ENCODE measurements at places on chromosomes 13 and 19.

GRCh38 chr19:57338877-57339276 is 12.2 kb upstream of the ZNF304 start:
- DNase-seq = no peak

DNA sequence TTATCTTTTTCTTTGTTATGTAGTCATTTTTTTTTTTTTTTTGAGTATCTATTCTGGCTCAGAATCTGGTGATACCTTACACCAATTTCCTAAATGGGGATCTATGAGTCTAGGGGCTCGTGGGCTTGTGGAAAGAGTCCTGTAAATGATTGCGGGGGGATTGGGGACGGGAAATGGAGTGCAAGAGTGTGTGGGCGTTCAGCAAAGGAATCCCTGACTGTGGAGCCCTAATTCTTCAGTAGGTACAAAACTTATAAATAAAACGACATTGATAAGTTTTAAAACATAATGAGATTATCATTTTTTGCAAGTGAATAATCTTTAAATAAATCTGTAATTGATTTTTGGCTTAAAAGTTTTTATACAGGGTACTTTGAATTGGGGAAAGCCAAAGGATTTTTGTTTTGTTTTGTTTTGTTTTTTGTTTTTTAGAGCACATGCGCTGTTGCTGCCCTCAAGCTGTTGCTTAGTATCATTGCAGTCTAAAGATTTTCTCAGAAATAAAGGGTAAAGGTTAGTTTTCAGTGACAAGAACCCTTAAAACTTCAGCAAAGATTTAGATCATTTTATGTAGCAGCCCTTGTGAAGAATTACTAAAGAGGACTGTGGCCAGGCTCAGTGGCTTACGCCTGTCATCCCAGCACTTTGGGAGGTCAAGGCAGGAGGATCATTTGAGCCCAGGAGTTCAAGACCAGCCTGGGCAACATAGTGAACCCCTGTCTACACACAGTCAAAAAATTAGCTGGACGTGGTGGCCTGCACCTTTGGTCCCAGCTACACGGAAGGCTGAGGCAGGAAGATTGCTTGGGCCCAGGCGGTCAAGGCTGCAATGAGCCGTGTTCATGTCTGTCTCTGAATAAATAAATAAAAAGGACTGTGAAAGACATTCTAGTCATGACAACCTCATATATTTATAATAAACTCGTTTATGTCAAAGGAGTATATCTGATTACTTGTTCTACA is 1.7 kb downstream of the ERCC5 start:
- DNase-seq = peak; percentile 41

- DNase-seq = no peak
These were observed 22.9 kb downstream of the COG3 start for GRCh38 chr13:45487604-45488003.

- no peak for DNase-seq
These were observed 629.9 kb downstream of the DIAPH3 start for GRCh38 chr13:59533561-59534555.

Measured in inflammatory macrophage treated with lipopolysaccharide for 4 hours (primary cell).